ENCODE measurements at places on chromosomes 5 and 9.

- no peak for DNase-seq
These were observed 153.6 kb downstream of the TMC1 start for GRCh38 chr9:72674961-72675360.

- no peak for DNase-seq
These were observed 256.1 kb upstream of the SMARCA2 start for GRCh38 chr9:1759009-1759408.

GRCh38 chr5:58544195-58544594, 38.7 kb upstream of the RAB3C start:
- DNase-seq, result no peak

DNA sequence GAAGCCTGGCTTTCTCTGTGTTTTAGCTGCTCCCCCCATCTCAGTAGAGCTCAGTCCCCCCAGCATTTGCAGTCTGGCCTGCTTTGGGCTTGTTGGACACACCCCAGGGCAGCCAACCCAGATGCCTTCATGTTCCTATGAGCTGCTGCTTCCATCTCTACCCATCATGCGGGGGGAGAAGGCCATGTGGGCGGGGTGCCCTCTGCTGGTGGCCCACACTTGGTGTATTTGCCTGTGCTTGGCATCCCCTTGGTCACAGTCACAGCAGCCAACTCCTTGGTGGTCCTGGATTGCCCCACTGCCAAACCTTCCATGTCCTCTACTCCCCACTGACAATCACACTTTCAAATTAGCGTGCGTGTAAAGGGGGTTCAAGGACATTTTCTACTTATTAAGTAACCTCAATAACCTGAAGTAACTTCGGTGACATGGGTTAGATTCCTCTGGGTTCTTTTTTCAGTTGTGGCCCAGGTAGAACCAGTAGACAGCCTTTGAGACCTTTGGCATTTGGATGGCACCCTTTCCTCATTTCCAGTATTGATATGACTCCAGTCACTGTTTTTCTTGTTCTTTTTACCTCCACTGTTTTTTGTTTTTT, 42.8 kb downstream of the SNX30 start:
- peak; percentile 67 for DNase-seq

GRCh38 chr5:73894860-73895259, 268.9 kb downstream of the ARHGEF28 start:
- no peak for DNase-seq

GRCh38 chr5:78601559-78602314, 46.8 kb downstream of the LHFPL2 start:
- no peak for DNase-seq

DNA sequence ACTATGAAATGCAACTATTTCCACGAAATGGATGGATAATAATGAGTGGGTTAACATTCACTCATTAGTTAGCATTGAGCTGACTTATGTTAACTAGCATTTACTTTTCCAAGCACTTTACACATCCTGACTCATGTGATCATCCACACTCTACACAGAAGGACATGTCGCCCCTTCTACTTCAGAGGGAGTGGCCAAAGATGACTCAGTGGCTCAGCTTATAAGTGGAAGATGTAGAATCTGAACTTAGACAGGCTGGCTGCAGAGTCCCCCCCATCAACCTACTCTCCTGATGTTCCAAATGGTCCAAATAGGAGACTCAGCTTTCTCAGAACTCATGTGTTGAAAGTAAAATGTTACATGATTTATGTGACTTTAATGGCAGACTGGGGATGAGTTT, 146.0 kb downstream of the ADCY2 start:
- no peak for DNase-seq

DNA sequence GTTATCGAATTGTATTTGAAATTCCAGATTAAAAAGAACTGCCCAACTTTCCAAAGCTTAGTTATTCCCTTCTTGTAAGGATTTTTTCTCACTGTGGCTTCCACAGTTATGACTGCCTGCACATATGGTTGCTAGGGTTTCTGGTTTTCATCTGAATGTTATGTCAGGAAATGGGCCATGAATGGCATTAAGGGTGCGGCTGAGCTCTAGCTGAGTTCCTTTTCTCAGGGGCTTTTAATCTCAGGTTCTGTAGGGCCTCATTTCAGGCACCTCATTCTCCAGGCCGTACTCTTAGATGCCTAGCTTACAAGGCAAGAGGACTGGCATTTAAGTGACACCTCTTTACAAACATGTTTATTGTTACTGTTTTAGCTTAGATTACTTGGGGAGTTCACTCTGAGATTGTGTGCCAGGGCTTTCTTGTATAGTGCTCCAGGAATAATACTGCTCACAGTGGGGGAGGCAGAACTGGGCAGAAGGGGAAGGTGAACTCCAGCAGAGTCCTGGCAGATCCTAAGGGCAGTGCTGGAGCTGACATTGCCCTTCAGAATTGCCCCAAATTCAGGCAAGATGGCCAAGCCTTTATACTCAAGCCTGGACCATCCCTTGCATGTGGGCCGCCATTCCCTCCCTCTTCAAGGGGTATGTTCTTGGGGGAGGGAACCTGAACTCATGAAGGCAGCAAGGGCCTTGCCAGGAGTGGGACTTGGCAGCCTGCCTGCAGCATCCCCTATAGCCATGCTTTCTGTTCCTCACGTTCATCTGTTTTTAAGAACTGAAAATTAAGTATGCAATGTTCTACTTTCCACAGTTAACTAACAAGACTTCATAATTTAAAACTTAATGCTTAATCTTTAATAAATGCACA, 111.5 kb downstream of the KDM4C start:
- DNase-seq, result no peak

GRCh38 chr5:126965061-126965475, 65.3 kb downstream of the MARCHF3 start:
- DNase-seq, result no peak

- no peak for DNase-seq
These were observed 160.0 kb upstream of the SMIM23 start for GRCh38 chr5:171625646-171626045.

- no peak for DNase-seq
These were observed 19.2 kb downstream of the SLC22A4 start for GRCh38 chr5:132313366-132313765.

- DNase-seq, result no peak
These were observed 149.6 kb downstream of the TTLL11 start for GRCh38 chr9:121943463-121943862.

GRCh38 chr5:13997514-13997913, 53.0 kb upstream of the DNAH5 start:
- no peak for DNase-seq

GRCh38 chr5:150675069-150675468, 14.0 kb downstream of the MYOZ3 start:
- DNase-seq, result no peak

DNA sequence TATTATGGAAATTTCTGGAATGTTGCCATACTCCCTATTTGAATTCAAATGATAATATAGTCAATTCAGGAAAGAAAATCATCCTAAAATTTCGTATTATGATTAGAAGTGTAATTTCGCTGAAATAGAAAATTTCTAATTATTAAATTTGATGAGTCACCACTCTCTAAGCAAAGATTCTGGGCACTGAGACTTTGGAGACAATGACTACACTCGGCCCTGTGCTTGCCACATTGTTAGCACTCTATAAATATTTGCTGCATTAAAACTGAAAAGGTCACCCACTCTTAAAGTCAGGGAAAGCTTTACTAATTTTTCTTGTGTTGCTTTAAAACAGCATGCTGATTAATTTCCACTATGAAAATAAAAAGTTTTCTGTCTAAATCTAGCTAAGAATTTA, 240.3 kb downstream of the TLE4 start:
- no peak for DNase-seq

GRCh38 chr5:123421773-123422172, 1.4 kb downstream of the CEP120 start:
- DNase-seq, result no peak

DNA sequence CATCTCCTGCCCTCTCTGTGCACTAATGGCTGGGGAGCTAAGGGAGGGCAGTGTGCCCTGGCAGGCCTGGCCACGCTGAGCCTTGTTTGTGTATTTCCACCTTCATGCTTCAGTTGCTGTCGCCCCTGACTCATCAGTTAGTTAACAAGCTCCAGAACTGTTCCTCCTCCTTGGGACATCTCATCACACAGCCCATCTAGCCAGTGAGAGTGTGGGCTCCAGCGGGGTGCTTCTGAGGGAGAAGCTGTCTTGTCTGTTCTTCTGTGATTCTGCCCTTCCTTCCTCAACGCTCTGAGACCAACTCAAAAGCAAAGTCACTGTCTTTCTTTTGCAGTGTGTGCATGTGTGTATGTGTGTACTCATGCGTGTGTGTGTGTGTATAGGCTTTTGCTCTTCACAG, 58.3 kb upstream of the CPEB4 start:
- DNase-seq, result no peak

GRCh38 chr5:143440448-143441115, 37.1 kb upstream of the NR3C1 start:
- no peak for DNase-seq

- no peak for DNase-seq
These were observed 39.6 kb upstream of the TRIM36 start for GRCh38 chr5:115209279-115209678.

DNA sequence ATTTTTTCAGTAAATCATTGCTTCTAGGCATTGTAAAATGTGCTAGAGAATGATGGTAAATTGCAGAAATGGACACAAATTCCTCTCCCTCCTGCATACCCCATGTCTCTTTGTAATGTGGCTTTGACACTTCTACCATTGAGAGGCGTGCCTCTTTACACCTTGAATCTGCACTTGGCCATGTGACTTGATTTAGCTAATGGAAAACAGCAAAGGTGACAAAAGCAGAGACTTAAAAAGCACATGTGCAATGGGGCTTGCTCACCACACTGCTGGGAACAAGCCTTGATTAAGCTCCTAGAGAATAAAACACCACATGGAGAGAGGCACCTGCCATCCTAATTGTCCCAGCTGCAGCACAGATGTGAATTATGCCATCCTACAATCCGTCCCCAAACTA, 69.9 kb upstream of the NAA35 start:
- no peak for DNase-seq

GRCh38 chr5:67253911-67254310, 57.3 kb upstream of the CD180 start:
- no peak for DNase-seq

GRCh38 chr5:79612667-79613198, 492 bp downstream of the TENT2 start:
- DNase-seq, result no peak

DNA sequence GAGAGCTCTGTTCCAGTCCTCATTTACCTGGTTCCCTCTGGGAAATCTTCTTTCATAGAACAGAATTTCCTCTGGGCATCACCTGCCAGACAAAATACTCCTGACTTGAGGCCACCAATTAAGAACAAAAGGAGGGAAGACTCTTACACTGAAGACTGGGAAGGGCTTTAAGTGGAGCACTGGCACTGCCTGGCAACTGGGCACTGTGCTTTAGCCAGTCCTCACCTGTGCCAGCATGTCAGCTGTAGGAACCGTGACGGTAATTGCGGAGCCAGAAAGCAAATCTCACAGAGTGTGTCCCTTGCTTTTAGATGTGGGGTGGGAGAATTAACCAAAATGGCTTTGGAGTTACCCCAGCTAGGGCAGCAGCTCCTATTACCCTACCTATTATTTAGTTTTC, 40.6 kb downstream of the FAM219A start:
- no peak for DNase-seq

DNA sequence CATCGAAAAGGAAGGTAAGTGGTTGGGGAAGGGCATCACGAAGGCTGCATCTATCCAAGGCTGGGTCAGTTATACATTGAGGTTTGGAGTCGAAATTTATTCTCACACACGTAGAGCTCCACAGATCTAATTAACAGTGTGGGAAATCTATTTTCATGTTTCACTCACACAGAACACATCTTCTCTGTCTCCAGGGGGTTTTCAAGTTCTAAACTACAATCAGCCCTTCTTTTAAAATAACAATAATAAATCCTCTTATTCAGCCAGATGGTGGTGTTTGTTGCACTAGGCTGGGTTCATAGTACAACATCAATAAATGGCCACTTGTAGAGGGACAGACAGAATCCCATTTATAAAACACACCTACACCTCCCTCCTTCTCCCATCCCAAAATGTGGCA, 174.5 kb upstream of the KLF9 start:
- no peak for DNase-seq

DNA sequence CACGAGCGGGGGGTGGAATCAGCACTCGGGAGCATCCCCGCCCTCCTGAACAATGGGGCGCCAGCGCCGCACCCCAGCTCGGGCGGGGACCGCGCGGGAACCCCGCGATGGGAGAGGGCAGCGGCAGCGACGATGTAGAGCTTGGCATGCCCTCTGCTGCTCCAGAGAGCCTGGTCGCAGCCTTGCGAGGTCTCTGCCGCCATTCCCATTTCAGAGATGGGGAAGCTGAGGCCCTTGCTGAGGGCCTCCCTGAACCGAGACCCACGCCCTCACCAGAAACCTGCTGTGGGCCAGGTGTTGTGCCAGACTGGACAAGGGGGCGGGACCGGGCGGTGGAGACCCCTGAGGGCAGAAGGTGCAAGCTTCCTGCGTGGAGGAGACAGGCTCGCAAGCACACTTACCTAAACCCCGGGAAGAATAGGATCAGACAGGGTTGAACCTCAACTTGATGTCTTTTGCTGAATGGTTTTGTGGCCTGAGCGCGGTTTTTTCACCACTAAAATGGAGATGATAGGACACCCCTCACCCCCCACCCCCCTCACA, 647 bp upstream of the MEGF9 start:
- no peak for DNase-seq

DNA sequence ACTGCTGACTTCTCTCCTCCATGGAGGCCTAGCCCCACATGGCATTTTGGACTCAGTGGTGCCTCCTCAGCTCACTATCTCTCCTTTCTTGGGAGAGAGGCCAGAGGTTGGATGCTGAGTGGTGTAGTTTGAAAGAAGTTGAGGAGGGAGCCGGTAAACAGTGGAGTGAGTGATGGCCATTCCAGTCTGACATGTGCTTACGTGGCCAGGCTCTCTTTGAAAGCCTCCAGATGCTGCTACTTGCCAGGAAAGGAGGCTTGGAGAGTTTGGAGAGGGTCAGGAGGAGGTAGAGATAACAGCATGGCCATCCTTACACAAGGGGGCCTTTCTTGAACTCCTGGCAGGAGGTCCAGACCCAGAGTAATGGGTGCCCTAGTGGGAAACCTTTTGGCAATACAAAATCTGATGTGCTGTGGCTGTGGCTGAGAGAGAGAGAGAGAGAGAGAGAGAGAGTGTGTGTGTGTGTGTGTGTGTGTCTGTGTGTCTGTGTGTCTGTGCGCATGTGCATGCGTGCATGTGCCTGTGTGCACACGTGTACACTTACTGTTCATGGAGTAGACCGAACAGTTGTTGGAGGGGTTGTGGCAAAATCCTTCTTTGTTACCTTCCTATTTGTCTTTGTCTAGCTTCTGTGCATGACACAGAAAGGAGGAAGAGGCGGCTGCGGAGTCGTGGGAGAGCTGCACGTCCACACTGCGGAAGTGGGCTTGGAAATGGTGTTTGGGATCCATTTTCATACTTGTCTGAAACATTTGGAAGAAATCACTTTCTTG, 37.8 kb downstream of the RALGPS1 start:
- DNase-seq, result no peak

- DNase-seq, result no peak
These were observed 31.9 kb upstream of the CEP120 start for GRCh38 chr5:123455095-123455494.

DNA sequence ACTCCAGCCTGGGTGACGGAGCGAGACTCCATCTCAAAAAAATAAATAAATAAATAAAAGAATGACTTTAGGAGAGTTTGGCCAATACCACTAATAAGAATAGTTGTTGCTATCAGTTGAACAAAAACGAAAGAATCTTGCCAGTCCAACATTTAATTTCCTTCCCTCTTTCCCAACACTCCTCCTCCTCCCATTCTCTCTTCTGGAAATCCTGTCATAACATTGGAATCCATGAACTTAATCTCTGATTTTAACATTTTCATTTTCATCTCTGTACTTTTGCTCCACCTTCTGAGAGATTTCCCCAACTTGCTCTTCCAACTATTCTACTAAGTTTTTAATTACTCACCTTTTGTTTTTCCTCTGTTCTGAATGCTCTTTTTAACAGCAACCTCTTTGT, 42.8 kb upstream of the CDK20 start:
- no peak for DNase-seq
